ENCODE measurements at places on chromosomes 2 and 18.

GRCh38 chr18:21632393-21632792 lies 20.3 kb downstream of the SNRPD1 start:
- DNase-seq = no peak

DNA sequence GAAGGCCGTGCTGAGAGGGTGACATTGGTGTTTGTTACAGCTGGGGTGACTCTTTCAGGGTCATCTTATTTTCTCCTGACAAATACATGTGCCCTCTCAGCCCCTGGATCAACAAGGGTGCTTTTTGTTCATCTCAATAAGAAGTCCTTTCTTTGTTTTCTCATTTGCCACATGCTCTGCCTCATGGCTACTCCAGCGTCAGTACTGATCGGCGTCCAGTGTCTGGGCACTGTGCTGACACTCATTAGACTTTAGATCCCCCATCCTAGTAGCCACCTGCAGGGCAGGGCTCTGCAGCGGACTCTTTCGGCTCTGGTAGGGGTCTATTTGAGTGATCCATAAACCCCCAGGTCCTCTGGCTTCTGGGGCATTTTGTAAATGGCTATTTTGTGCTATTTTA lies 38.4 kb downstream of the NPPC start:
- DNase-seq = no peak

DNA sequence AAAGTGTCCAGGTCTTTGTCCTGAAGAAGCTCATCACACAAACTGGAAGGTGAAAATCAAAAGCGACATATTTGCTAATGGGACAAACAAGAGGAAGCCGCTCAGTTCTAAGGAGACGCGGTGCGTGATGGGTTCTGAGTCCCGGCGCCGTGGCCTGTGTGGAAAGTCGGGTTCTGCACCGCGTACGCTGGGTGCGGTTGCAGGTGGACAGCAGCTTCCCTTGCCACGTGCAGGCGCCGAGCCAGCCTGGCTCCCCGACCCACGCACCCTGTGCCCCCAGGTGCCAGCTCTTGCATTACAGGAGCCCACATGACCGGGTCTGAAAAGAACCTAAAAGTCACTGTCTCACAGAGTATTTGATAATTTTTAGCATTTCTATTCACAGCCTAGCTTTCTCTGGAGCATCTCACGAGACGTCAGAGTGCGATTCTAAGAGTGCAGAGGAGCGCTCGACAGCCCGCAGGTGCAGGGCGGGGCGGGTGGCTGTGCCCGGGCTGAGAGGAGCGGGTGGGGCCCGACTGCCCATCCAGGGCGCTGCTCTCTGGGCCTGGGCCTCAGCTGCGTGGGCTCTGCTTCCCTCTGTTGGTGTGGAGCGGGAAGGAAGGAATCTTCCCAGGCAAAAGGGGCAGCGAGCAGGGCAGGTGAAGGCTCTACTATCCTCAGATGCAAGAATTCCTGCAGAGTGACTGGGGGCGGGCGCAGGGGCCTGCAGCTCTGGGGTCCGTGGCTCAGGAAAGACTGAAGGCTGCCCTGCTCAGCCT lies 39.4 kb downstream of the MYT1L start:
- DNase-seq = no peak

DNA sequence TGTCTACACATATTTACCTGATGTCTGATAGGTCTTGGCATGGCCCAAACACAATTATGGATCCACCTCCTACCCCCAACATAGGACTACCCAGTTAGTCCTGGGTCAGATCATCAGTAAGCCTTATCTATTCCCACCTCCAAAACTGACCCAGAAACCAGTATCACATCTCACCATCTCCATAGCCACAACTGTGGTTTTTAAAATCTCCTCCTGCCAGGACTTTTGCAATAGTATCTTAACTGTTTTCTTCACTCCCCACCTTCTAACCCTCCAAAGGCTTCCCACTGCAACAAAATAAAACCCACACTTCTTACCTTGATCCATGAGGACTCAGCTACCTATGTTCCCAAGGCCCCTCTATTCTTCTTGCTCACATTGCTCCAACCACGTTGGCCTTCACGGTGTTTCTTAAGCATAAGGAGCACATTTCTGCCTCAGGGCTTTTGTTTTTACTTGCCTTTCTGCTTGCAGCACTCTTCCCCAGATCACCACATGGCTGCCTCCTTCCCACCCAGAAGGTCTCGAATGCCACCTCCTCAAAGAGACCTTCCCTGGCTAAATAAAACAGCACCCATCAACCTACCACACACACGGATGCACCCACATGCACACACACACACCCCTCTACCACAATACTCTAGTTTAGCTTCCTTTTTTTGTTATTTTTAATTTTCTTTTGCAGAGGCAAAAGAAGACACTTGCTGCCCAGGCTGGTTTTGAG lies 125.9 kb upstream of the SLC1A4 start:
- DNase-seq = no peak

GRCh38 chr2:142724713-142725349 lies 152.6 kb upstream of the KYNU start:
- no peak for DNase-seq

DNA sequence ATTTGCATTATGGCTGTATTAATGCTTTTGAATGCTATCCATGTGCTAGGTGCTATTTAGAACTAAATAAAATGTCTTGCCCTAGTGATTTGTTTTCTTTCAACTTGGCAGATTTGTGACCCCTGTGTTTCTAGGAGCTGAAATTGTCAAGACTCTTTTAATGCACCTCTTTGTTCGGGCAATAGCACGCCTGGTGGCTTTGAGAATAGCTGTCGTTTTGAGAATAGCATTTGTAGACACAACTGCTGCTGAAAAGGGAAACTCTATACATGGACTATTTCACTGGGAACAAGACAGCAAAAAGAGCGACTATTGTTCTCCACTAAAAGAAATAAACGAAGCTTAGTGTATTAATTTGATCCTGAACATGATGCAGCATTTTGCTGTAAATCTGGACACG lies 352.1 kb upstream of the ZNF521 start:
- DNase-seq = no peak

DNA sequence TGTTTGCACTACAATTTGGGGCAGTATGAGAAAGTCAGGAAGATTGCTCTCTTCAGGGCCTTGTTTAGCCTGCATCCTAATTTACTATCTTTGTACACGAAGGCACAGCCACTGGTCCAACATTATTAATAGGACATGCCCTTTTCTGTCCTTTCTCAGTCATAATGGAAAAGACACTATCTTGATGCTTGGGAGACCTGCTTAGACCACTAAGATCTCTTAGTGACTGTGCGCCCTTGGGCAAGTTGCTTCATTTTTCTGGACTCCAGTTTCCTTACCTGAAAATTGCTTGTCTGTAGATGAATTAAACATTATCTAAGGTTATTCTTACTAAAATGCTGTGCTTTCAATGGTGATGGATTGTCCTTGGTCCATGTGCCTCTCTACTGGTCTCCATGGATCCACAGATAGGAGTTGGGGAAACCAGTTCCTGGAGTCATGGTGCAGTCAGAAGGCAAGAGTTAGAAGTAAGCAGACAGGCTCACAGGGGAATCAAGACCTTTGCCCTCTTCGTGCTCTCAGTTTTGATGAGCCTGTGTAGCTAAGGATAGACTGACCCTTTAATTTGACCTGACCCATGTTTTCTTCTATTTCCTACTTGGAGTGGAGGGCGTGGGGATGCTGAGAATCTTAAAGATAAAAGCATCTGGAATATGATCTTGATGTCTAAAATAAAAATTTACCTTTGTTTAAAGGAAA lies 114.0 kb downstream of the RAPGEF4 start:
- DNase-seq = no peak

DNA sequence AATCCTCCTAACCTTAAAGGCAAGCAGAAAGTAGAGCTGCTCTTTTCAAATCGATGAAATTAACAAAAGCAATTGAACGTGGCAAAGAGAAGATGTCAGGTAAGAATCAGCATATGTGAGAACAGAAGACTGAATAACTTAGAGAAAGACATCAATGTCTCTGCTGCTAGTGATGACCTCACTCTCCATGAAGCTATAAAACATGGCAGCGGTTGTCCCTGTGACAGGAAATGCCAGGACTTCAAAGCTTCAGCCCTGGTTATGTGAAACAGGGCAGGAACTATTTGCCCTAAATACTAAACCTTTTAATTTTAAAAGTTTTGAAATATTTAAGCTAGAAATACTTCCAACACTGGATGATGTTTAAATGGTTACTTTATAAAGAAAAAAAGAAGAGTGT lies 383.7 kb downstream of the XIRP2 start:
- no peak for DNase-seq

GRCh38 chr2:74414881-74415761 lies 6.3 kb downstream of the C2orf81 start:
- DNase-seq = no peak

GRCh38 chr2:171652416-171652785 lies 34.9 kb upstream of the DYNC1I2 start:
- DNase-seq = no peak
